ENCODE measurements at places on chromosomes 13 and 19. TPM values are rescaled to one million over a fixed set of nuclear protein-coding genes. Genes with fewer than 3 reads are reported as not detected.

Gene TMPRSS9
- not detected for total RNA-seq

Gene RDH8
- not detected for total RNA-seq

Gene SYT3
- total RNA-seq: 0.17 TPM

Gene TBXA2R
- total RNA-seq: 3.9 TPM

Gene ZSWIM9
- total RNA-seq: 11.8 TPM

Gene SAMD4B
- total RNA-seq: 96.1 TPM

Gene CLIP3
- total RNA-seq: 1.8 TPM

Gene ZNF426
- 22.1 TPM for total RNA-seq

Gene SLC5A5
- 0.07 TPM for total RNA-seq

Gene TYROBP
- total RNA-seq: 3.3 TPM

Gene ELANE
- not detected for total RNA-seq

Gene MYO16
- not detected for total RNA-seq

Gene ADPRHL1
- total RNA-seq: 1.3 TPM

Gene RABAC1
- 146 TPM for total RNA-seq

Gene KIR2DL1
- not detected for total RNA-seq

Gene USHBP1
- 0.12 TPM for total RNA-seq

Gene IL27RA
- 38.6 TPM for total RNA-seq

Gene C19orf18
- total RNA-seq: 2.2 TPM

Gene OR7D2
- 0.07 TPM for total RNA-seq

Gene CYSLTR2
- not detected for total RNA-seq

Gene SMAD9
- total RNA-seq: not detected

Gene PSG11
- total RNA-seq: not detected

Gene KLC3
- not detected for total RNA-seq

Gene RAB11B
- total RNA-seq: 130 TPM

Gene DUS3L
- 84.6 TPM for total RNA-seq

Gene GPC6
- total RNA-seq: not detected

Gene FAM124A
- total RNA-seq: 0.39 TPM

Gene CEACAM3
- not detected for total RNA-seq

Gene PSPN
- 3.3 TPM for total RNA-seq

Data from B cell (primary cell).